ENCODE measurements at places on chromosomes 3 and 15. TPM values are rescaled to one million over a fixed set of nuclear protein-coding genes. Genes with fewer than 3 reads are reported as not detected.

The CEMIP gene
- total RNA-seq: not detected

The CPNE9 gene
- 0.66 TPM for total RNA-seq

The STRIT1 gene
- total RNA-seq: not detected

The SCAANT1 gene
- total RNA-seq: not detected

The CYP1A1 gene
- total RNA-seq: 0.31 TPM

The AGTR1 gene
- total RNA-seq: not detected

The EFL1 gene
- 57.9 TPM for total RNA-seq

The RAD18 gene
- 14.9 TPM for total RNA-seq

The SLC12A8 gene
- total RNA-seq: 14.9 TPM

The CHAC1 gene
- total RNA-seq: 7.5 TPM

The KCNMB2 gene
- total RNA-seq: not detected

The CDHR4 gene
- not detected for total RNA-seq

The PP2D1 gene
- not detected for total RNA-seq

The UROC1 gene
- not detected for total RNA-seq

The PRR23E gene
- not detected for total RNA-seq

The RTP1 gene
- total RNA-seq: 1.4 TPM

The SERPINI2 gene
- total RNA-seq: 0.45 TPM

The ISG20 gene
- 3.5 TPM for total RNA-seq

The GALNT15 gene
- total RNA-seq: not detected

The PRTG gene
- total RNA-seq: 32.6 TPM

The LRRC31 gene
- not detected for total RNA-seq

The SEMA3G gene
- 8.4 TPM for total RNA-seq

The BCL2A1 gene
- total RNA-seq: not detected

The FBXO40 gene
- total RNA-seq: not detected

The FBXL2 gene
- total RNA-seq: 18.2 TPM

The TMEM41A gene
- total RNA-seq: 21.4 TPM

The C3orf20 gene
- not detected for total RNA-seq

The LRRIQ4 gene
- 0.11 TPM for total RNA-seq

The FBXW12 gene
- 0.13 TPM for total RNA-seq

The C3orf49 gene
- total RNA-seq: not detected

The DOCK3 gene
- 6.9 TPM for total RNA-seq

The MNS1 gene
- total RNA-seq: 4.6 TPM

The UPK1B gene
- total RNA-seq: 5.6 TPM

The PLSCR5 gene
- total RNA-seq: not detected

The SLC35G2 gene
- 2.1 TPM for total RNA-seq

The ITIH4 gene
- total RNA-seq: 5.4 TPM

The CKMT1B gene
- 0.73 TPM for total RNA-seq

The ASB14 gene
- total RNA-seq: not detected

The SLC27A2 gene
- total RNA-seq: 6.8 TPM

The FURIN gene
- total RNA-seq: 96.3 TPM

The GCNT3 gene
- total RNA-seq: 0.52 TPM
